GM13977 (cell line): ENCODE measurements at places on chromosomes 5 and 9.

DNA sequence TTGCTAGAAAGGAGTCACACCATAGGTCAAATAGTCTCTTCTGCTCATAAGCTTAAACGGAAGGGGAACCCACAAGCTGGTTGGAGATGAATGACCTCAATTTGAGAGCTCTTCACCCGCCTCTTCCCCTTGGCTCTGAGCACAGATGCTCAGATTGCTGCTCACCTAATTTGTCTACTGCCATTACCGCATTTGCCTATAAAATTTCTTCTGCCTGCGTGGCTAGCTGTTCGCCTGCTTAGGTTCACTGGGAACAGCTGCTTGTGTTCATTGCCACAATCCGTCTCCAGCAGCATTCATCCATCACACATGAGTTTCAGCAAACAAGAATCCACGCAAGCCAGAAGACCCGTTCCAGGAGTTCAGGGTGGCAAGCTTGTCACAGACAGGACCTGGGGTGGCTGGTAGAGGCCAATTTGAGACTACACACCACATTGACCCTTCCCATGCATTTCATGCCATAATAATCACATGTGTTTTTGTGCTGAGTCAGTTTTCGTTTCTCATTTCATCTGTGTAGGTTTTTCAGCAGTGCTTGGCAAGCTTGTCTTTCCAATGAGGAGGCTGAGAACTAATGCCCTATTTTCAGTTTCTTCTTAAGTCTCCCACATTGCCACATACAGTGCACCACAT lies 50.2 kb upstream of the DNAH5 start:
- no peak for DNase-seq

- no peak for DNase-seq
Observed at GRCh38 chr9:83071626-83072025, 8.7 kb upstream of the RASEF start.

DNA sequence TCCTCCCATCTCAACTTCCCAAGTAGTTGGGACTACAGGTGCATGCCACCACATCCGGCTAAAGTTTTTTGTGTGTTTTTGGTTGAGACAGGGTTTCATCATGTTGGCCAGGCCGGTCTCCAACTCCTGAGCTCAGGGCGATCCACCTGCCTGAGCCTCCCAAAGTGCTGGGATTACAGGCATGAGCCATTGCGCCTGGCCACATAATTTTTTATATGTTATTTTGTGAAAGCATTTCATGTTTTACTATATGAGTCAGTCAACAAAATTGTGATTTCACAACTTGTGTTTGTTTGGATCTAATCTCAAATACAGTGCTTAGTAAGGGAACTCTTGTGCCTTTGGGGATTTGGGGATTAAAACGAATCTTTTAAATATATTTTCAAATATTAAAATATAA lies 20.0 kb upstream of the FAM120AOS start:
- no peak for DNase-seq

- no peak for DNase-seq
Observed at GRCh38 chr9:137385061-137385655, 37.8 kb downstream of the EXD3 start.

- DNase-seq = no peak
Observed at GRCh38 chr5:176614805-176615478, 5.0 kb upstream of the GPRIN1 start.

DNA sequence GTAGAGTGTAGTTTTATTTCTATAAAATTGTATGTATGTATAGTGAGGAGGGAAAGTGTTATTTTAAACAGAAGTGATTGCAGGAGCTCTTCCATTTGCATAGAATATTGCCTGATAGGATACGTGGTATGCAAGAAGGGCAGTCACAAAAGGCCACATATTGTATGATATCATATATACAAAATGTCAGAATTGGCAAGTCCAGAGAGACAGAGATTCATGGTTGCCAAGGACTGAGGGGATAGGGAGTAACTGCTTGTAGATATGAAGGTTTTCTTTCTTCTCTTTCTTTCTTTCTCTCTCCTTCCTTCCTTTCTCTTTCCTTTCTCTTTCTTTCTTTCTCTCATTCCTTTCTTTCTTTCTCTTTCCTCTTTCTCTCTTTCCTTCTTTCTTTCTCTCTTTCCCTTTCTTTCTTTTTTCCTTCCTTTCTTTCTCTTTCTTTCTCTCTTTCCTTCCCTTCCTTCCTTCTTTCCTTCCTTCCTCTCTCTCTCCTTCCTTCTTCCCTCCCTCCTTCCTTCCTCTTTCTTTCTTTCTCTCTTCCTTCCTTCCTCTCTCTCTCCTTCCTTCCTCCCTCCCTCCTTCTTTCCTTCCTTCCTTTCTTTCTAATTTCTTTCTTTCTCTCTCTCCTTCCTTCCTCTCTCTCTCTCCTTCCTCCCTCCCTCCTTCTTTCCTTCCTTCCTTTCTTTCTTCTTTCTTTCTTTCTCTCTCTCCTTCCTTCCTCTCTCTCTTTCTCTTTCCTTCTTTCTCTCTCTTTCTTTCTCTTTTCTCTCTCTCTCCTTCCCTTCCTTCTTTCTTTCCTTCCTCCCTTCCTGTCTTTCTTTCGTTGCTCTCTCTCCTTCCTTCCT lies 24.5 kb upstream of the WDR38 start:
- no peak for DNase-seq

GRCh38 chr5:125914471-125914870 lies 508.7 kb upstream of the GRAMD2B start:
- no peak for DNase-seq

DNA sequence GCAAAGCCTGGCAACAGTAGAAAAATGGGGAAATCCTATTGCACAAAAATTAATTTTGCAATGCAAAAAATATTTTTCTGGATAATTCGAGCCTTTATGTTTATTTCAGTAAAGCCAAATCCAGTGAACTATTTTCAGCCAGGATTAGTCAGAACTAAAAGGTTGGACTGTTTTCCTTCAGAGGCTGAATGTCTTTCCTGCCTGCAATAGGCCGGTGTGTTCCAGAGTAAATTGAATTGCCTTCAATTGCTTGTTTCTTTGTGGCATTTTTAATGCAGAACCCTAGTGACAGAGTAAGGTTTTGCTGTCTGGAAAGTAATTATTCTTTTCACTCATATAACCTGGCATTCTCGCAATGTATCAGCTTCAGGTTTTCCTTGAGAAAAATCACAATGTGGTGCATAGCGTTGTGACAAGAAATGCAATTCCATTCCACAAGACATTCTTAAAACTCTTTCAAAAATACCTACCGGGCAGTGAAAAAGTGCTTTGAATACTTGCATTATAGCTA lies 183.7 kb downstream of the GLIS3 start:
- no peak for DNase-seq
